NCI-H748 treated with DMSO at 0.1 percent for 48 hours (cell line): ENCODE measurements at places on chromosomes 11 and 22.

DNA sequence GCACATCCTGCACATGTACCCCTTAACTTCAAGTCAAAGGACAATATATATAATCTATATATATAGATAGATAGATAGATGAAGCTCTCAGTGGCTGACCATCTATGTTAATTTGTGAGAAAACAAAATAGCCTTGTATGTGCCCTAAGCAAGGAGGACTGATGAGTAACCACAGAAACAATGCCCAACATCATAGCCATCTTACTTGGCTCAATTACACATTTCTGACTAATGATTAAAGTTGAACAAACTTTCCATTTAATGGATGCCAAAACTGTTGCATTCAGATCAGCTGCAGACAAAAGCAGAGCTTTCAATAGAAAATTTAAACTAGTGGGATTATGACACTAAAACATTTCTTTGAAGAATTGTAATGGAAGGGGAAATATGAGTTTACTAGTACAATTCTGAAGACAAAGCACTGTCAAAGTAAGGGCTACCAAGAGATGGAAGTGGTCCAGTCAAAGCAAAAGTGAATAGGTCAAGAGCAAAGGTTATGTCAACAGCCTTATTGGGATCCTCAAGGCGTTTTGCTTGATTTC is 1188.2 kb upstream of the RAG2 start:
- DNase-seq = no peak

- DNase-seq = no peak
Measured at GRCh38 chr11:19577976-19578619, 134.5 kb upstream of the NAV2 start.

DNA sequence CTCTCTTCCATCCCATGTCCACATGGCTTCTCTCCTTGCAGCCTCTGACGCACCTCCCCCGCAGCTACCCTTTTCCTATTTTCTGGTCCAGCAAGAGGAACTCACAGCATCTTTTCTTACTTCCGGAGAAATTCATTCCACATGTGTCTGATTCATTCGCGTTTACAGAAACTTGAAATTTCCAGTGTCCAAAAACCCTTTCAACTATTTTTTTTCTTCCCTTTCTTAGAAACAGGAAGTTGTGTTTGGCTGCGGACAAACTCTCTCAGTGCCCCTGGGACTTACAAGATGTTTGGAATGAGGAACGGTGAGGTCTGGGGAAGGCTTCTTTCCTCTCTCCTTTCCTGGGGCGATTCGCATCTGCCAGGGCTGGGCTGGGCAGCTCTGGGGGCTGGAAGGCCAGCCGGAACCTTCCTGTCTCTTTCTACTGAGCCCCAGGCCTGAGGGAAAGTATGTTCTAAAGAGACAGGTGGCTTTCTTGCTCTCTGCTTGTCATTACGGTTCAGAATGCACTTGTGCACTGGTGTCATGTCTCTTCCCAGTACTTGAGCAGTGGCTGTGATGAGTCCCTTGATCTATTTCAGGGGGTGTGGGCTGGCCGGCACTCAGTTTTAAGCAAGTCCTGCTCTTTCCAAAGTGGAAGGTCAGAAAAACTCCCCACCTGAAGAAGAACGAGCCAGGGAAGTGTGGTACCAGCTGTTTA is 27.5 kb downstream of the ADAMTS8 start:
- DNase-seq = no peak

GRCh38 chr22:47190957-47191670 is 428.7 kb downstream of the TBC1D22A start:
- DNase-seq = no peak

- no peak for DNase-seq
Measured at GRCh38 chr22:48055827-48056226, 1293.4 kb downstream of the TBC1D22A start.

DNA sequence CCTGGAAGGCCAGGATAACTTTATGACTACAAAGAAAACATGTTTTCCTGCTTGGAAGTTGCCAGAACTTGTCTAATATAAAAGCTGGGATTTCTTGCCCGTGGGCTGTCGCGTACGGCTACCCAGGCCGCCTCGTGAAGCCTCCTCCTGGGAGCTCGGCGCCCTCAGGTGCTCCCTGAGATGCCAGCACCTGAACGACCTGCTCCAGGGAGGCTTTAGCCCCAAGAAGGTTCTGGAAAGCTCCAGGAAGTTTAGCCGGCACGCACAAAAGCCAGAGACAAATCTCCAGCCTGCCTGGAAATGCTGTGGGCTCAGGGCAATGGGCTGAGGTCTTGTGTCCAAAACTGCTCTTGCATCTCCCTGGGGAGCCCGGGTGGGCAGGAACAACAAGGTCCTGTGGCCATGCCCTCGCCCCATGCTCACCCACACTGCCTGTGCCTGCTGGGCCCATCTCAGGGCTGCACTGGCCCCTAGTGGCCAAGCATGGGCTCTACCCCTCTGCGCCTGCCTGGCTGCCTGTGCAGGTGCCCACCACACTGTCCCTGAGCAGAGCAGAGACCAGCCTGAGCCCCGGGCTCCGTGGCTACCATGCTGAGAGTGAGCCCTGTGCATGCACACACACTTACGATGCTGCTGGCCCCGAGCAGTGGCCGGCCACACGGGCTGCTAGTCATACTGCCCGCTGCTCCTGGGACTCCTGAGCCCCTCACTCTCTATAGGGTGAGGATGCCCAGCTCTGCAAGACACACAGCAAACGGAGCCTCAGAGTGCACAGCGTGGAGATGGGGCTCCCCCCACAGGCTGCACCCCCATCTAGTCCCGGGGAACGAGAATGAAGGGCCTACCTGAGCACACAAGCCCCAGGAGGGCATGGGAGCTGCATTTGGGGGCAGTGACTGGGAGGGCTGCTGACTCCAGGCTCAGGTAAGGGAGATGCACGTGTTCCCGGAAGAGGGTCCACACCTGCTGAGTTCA is 4.9 kb upstream of the CELSR1 start:
- DNase-seq = peak; percentile 31

GRCh38 chr11:60855726-60856633 is at the start of gene PTGDR2:
PTGDR2 (minus strand) TSS chr11:60855950; CDS start chr11:60853722, 2,228 bp downstream.
- DNase-seq = no peak

DNA sequence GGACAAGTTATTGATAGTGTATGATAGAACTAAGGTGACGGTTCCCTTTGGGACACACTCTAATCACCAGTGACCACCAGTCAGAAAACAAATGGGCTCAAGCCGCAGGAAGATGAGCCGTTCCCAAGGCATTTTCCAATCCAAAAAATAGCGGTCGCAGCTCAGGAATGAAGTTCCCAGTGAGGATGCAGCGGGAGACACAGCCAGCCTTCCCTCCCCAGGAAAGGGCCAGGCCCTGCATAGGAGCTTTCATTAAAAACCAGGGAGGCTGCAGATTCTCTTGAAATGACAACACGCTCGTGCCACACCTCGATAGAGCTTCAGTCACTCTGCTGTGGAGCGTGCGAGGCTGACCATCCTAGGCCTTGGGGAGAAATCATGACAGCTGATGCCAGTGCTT is 65.8 kb upstream of the WNT7B start:
- DNase-seq = no peak

DNA sequence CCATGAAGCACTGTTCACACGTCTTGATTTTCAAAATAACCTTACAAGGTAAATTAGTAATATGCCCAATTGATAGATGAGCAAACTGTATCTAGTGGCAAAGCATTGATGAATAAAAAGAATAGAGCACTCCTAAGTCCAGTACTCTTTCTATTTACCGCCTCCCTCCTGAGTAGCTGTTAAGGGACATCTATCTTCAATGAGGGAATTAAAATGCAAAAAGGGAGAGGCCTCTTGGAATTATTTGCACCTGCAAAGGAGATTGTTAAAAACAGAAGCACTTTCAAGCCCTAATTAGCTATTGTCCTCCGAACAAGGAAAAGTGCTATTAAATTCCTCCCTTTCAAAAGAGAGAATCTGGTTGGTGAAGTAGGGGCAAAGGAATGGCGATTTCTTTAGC is 6.8 kb upstream of the GALNT18 start:
- DNase-seq = no peak

DNA sequence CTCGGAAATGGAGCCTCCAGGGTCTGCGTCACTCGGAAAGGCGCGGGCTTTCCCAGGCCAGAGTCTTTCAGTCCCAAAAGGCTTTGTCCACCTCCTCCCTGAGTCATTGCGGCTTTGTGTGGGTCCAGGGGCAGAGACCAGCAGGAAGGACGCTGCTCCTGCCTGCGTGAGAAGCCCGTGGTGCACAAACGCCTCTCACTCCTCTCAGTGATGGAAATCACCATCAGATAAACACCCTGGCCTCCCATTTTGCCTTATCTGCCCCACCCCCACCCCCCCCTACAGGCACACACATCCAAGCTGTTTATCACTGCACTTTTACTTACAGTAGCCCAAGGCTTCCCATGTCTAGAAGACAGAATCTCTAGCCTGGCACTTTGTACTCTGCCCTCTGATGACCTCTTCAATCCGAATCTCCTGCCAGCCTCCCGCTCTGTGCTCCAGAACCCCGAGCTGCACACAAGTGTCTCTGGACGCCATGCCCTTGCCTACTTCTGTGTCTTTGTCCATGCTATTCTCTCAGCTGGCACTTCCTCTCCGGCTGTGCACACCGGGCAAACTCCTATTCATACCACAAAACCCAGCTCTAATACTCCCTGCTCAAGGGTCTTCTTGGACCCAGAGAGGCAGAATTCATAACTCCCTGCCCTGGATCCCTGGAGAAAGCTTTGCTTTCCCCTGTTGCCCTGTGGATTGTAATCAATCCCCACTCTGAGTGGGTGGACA is 954.6 kb downstream of the TBC1D22A start:
- no peak for DNase-seq

- no peak for DNase-seq
Measured at GRCh38 chr11:119363851-119364590, 17.5 kb downstream of the USP2 start.

DNA sequence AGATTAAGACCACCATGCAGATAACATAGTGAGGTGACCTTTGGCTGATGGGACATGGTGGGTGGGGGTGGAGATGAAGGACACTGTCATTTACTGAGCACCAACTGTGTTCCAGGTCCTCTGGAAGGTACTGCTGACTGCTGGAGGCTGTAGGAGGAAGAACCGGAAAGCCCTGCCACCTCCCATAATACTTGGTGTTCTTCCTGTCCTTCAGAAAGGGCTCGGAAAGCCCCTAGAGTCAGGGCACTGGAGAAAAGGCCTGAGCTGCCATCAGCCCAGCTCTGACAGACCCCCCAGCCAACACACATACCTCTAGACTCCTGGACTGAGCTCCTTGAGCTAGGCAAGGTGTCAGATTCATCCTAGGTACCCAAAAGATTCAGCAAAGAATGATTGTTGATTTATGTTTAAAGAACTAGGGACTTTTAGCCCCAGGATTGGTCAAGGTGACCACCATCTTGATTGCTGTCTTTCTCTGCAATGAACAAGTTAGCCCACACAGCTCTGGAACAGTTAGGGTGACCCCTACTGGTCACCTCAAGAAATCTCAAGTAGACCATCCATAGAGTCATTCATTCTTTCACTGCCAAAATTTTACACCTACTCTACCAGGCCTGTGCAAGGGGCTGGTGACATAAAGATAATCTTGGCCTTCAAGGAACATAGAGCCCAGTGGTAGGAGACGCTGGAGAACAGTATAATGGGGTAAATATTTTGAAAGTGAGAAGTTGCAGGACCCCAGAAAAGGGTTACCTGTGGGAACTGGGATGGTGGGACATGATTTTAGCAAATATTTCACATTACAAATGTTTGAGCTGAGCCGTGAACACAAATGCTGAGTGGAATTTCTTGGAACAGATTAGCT is 39.4 kb downstream of the IRAG1 start:
- DNase-seq = peak; percentile 47

- DNase-seq = no peak
Measured at GRCh38 chr11:33000181-33000580, 15.5 kb upstream of the DEPDC7 start.

DNA sequence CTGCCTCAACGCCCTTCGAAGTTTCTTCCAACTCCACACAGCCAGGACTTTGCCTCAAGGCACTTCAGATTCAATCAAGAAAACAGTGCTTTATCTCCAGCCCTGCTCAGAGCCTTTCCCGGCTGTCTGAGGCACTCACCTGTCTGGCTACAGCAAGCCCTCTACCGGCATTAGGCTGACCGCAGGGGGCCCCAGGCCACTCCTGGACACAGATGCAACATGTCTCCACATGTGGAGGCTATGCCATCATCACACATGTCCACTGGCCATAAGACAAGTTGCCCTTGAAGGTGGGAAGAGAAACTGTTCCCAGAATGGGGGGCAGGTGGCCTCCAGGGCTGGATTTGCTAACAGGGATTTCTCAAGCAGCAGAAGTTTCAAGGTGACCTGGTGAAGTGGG is 10.0 kb downstream of the SCUBE1 start:
- DNase-seq = no peak

DNA sequence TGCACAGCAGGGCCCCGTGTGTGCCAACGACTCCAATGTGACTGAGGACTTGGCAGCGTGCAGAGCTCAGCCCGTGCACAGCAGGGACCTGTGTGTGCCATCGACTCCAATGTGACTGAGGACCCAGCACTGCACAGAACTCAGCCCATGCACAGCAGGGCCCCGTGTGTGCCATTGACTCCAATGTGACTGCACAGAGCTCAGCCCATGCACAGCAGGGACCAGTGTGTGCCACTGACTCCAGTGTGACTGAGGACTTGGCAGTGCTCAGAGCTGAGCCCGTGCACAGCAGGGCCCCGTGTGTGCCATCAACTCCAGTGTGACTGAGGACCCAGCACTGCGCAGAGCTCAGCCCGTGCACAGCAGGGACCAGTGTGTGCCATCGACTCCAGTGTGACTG is 347.8 kb upstream of the B3GAT1 start:
- no peak for DNase-seq

GRCh38 chr11:46890665-46891064 is 27.7 kb downstream of the LRP4 start:
- no peak for DNase-seq

- no peak for DNase-seq
Measured at GRCh38 chr11:131626788-131627187, 256.4 kb downstream of the NTM start.

GRCh38 chr22:39662686-39663052 is 92.1 kb downstream of the CACNA1I start:
- no peak for DNase-seq

- no peak for DNase-seq
Measured at GRCh38 chr11:59559886-59560285, 48.5 kb downstream of the OR4D9 start.

- no peak for DNase-seq
Measured at GRCh38 chr22:23756891-23757290, 2.7 kb upstream of the VPREB3 start.

GRCh38 chr11:1100417-1101245 is 26.0 kb downstream of the MUC2 start:
- no peak for DNase-seq
